ENCODE measurements at places on chromosomes 5 and 9. TPM values are rescaled to one million over a fixed set of nuclear protein-coding genes. Genes with fewer than 3 reads are reported as not detected.
A peak's percentile ranks its signal among the peaks of the same experiment; 100 is the strongest.

PIP5K1B gene
- total RNA-seq = 1.7 TPM

CDH6 gene
- 10.8 TPM for total RNA-seq

GRCh38 chr5:11394933-11395332, 509.3 kb downstream of the CTNND2 start:
- H3K36me3 ChIP-seq = no peaks in the 10 kb centered on the region
- H3K27me3 ChIP-seq = no peaks in the 10 kb centered on the region
- H3K4me1 ChIP-seq = no peaks in the 10 kb centered on the region
- no peak overlapping the region for H3K4me3 ChIP-seq

SPINK6 gene
- not detected for total RNA-seq

- no peak overlapping the region for H3K27ac ChIP-seq
- no peak overlapping the region for H3K4me3 ChIP-seq
- no peaks in the 10 kb centered on the region for H3K27me3 ChIP-seq
- no peak for DNase-seq
Observed at GRCh38 chr5:69138766-69139165, 28.2 kb upstream of the CCNB1 start.

DNA sequence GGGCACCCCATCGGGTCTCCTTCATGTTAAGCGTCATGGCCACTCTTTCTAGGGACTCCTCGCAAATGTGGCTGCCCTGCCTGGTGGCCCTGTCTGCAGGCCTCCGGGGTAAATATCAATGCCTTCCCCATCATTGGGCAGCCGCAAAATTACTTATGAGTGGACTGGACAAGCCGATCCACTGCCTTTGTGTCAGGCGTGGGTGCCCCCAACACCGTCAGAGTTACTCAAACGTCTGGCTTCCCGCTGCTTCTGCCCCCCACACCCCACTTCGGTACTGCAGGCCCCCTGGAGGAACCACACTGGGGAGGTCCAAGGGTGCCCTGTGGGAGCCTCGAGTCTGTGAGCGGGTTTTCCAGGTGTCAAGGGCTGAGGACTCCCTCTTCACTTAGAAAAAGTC, 3.8 kb downstream of the LHX3 start:
- DNase-seq = no peak
- no peaks in the 10 kb centered on the region for H3K36me3 ChIP-seq
- H3K4me3 ChIP-seq = no peak overlapping the region

GRCh38 chr5:181215997-181216989, 6.8 kb upstream of the TRIM41 start:
- H3K27me3 ChIP-seq = peaks cover 2% of the 10 kb centered on the region
- no peaks in the 10 kb centered on the region for H3K4me1 ChIP-seq
- peak overlapping the region; percentile 93 for H3K4me3 ChIP-seq
- no peak overlapping the region for H3K27ac ChIP-seq
- DNase-seq = peak; percentile 43
- H3K36me3 ChIP-seq = no peaks in the 10 kb centered on the region

- no peaks in the 10 kb centered on the region for H3K4me1 ChIP-seq
- H3K4me3 ChIP-seq = no peak overlapping the region
- no peaks in the 10 kb centered on the region for H3K36me3 ChIP-seq
- DNase-seq = no peak
Observed at GRCh38 chr5:41649659-41650058, 139.3 kb upstream of the PLCXD3 start.

DNA sequence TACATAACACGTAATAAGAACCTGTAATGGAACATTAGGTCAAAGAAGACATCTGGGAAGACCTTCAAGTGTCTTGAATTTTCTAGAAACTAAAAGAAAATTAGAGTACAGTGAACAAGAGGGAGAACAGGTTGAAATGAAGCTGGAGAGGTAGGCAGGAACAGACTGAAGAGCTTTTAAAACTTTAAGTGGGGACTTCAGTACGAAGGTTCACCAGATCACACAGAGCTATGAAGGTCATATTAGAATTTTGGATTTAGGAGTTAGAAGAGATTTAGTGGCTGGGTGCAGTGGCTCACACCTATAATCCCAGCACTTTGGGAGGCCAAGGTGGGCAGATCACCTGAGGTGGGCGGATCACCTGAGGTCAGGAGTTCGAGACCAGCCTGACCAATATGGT, 26.6 kb downstream of the MLANA start:
- H3K27ac ChIP-seq = no peak overlapping the region
- no peaks in the 10 kb centered on the region for H3K4me1 ChIP-seq
- H3K4me3 ChIP-seq = no peak overlapping the region
- DNase-seq = no peak
- peaks cover 8% of the 10 kb centered on the region for H3K36me3 ChIP-seq

GRCh38 chr9:81397481-81398381, 291.6 kb downstream of the TLE1 start:
- H3K27me3 ChIP-seq = no peaks in the 10 kb centered on the region
- no peak overlapping the region for H3K27ac ChIP-seq
- H3K4me3 ChIP-seq = no peak overlapping the region
- no peaks in the 10 kb centered on the region for H3K4me1 ChIP-seq

- no peaks in the 10 kb centered on the region for H3K4me1 ChIP-seq
- H3K27me3 ChIP-seq = no peaks in the 10 kb centered on the region
- no peaks in the 10 kb centered on the region for H3K36me3 ChIP-seq
- no peak overlapping the region for H3K4me3 ChIP-seq
Observed at GRCh38 chr9:95181226-95181818, 136.2 kb downstream of the FANCC start.

DNA sequence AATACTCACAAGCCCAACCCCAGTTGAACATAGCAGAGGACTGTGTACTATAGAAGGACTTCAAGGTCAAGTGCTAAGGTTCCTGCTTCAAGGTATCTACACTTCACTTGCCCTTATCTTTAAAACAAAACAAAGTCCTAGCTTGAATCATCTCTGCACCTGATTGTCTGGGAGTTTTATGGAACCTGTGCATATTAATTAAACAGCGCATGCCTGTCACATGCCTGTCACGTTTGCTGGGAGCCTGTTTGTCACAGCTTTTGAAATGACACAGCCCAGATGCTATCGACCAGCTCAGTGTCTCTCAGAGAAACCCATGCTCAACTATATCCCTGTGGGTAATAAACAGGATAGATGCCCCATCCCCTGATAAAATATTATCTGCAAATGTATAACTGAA, 476.0 kb downstream of the ZSWIM6 start:
- H3K4me1 ChIP-seq = no peaks in the 10 kb centered on the region
- H3K4me3 ChIP-seq = no peak overlapping the region
- no peak overlapping the region for H3K27ac ChIP-seq
- H3K36me3 ChIP-seq = no peaks in the 10 kb centered on the region

BRINP1 gene
- 12.4 TPM for total RNA-seq

PDLIM7 gene
- total RNA-seq = 134 TPM

GRCh38 chr5:55081541-55081940, 20.9 kb upstream of the GZMA start:
- H3K4me1 ChIP-seq = no peaks in the 10 kb centered on the region
- DNase-seq = no peak
- H3K27me3 ChIP-seq = no peaks in the 10 kb centered on the region
- peaks cover 53% of the 10 kb centered on the region for H3K36me3 ChIP-seq

DNA sequence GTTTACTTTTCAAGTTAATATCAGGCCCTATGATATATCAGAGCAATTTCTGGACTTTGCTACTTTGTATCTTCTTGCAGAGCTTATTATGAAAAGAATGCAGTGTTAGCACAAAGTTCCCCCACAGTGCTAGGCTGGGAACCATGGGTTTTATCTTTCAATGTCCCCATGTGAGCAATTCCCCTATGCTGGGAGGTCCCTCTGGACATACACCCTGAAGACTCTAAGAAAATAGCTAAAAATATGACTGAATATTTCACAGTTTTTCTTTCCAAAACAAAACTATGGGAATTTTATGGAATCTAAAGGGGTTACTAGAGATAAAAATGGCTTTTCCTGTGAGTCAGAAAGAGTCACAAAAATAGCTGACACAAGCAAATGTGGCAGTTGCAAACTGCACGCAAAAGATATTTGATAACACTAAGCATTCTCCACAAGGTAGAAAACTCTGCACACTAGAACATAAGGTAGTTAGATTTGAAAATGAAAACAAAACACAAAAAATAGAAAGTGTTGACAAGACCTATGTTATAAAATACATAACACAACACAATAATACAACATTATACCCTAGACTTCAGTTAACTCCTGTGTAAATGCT, 487.5 kb upstream of the GRIN3A start:
- H3K27ac ChIP-seq = no peak overlapping the region
- no peaks in the 10 kb centered on the region for H3K27me3 ChIP-seq
- no peak for DNase-seq
- H3K4me1 ChIP-seq = no peaks in the 10 kb centered on the region

GRCh38 chr9:34493972-34494535, 28.7 kb downstream of the ENHO start:
- no peak overlapping the region for H3K27ac ChIP-seq
- no peaks in the 10 kb centered on the region for H3K36me3 ChIP-seq
- no peak overlapping the region for H3K4me3 ChIP-seq

GRCh38 chr5:145917288-145917687, 19.1 kb upstream of the SH3RF2 start:
- no peak overlapping the region for H3K4me3 ChIP-seq
- H3K4me1 ChIP-seq = no peaks in the 10 kb centered on the region
- no peaks in the 10 kb centered on the region for H3K27me3 ChIP-seq
- no peaks in the 10 kb centered on the region for H3K36me3 ChIP-seq
- H3K27ac ChIP-seq = no peak overlapping the region

PHYKPL gene
- 48.8 TPM for total RNA-seq

GRCh38 chr5:850511-851006, at the start of gene ZDHHC11:
Gene ZDHHC11 (minus strand): TSS chr5:850986. CDS start chr5:850602, 384 bp downstream.
- H3K36me3 ChIP-seq = no peaks in the 10 kb centered on the region
- no peaks in the 10 kb centered on the region for H3K4me1 ChIP-seq
- DNase-seq = peak; percentile 71
- no peak within 1 kb of the TSS for H3K4me3 ChIP-seq

ADRA1B gene
- not detected for total RNA-seq

DNA sequence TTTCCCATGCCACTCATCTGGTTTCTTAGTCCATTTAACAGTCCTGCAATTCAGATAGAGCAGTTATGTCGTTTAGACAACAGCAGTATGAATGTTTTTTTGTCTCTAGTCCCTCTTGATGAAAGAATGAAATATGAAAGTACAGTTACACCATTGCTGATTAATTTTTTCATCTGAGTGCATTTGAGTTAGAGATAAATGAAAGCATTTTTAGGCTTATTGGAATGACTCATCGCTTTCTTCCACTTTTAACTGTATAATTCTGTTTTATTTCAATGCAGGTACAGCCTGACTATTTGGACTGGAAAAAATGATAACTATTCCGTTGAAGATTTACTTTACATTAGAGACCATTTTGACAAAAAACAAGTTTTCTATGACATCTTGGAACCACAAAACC, 28.7 kb downstream of the ANKRD34B start:
- H3K36me3 ChIP-seq = no peaks in the 10 kb centered on the region
- DNase-seq = no peak
- H3K27ac ChIP-seq = no peak overlapping the region
- H3K4me3 ChIP-seq = no peak overlapping the region
- H3K4me1 ChIP-seq = no peaks in the 10 kb centered on the region

GRCh38 chr9:18405240-18405639, 68.7 kb upstream of the ADAMTSL1 start:
- H3K36me3 ChIP-seq = no peaks in the 10 kb centered on the region
- DNase-seq = no peak
- H3K4me1 ChIP-seq = no peaks in the 10 kb centered on the region
- H3K27ac ChIP-seq = no peak overlapping the region
- no peaks in the 10 kb centered on the region for H3K27me3 ChIP-seq

GRCh38 chr9:3299872-3300271, 225.9 kb downstream of the RFX3 start:
- no peak overlapping the region for H3K4me3 ChIP-seq
- no peaks in the 10 kb centered on the region for H3K4me1 ChIP-seq
- no peaks in the 10 kb centered on the region for H3K27me3 ChIP-seq
- no peak overlapping the region for H3K27ac ChIP-seq
- H3K36me3 ChIP-seq = 0 out of 3 replicates have a peak, but pooled peaks cover 2% of the 10 kb centered on the region

SARDH gene
- 5.3 TPM for total RNA-seq

DNA sequence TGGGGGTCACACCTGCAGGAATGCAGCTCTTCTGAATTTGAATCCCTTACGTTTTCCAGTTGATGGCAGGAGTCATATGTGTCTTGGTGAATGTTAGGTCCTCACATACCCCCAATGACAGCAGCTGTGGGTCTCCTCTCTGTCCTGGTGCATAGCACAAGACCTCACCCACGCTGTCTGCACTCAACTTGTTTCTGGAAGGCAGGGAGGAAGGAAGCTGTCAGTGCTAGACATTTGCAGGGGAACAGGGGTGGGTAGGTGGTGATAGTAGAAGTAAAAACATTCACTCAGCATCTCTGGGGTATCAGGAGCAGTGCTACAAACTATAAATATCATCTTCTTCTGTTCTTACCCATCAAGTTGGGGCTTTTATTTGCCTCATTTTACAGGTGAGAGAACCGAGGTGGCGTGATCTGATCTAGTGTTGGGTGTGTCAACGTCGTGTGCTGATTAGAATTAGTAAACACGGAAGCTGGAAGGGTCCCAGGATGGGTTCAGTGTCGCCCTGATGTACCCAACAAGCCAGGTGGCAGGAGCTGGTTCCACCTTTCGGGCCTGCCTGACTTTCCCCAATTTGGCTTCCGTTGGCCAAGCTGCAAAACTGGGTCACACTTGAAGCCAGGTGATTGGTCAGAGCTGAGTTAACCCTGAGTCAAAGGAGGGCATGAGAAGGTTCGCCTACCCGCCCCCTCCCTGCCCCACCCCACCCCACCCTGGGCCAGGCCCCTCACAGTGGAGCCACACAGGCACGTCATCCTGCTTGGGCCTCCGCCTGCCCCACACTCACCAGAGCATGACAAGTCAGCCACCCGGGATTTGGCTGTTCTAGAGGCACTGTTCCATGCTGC, 15.8 kb downstream of the ERGIC1 start:
- H3K4me3 ChIP-seq = no peak overlapping the region
- H3K4me1 ChIP-seq = no peaks in the 10 kb centered on the region
- H3K27ac ChIP-seq = no peak overlapping the region
- no peaks in the 10 kb centered on the region for H3K36me3 ChIP-seq

PCDHGB3 gene
- total RNA-seq = 1.6 TPM

DNA sequence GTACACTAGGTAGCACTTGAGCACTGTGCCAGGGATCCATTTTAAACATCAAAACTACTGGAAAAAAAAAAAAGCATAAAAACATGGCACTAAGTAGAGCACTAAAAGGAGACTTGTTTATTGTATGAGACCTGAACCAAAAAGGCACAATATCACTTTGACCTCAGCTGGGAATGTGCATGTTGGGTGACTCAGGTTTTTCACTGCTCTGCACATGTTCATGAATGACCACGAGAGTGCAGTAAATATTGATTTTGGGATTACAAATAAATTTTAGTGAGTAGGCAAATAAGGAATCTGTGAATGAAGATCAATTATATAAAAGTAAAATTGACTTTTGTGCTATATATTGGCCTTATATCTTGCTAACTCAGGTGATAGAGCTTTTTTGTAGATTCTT, 11.8 kb downstream of the RMI1 start:
- H3K4me3 ChIP-seq = no peak overlapping the region
- no peaks in the 10 kb centered on the region for H3K27me3 ChIP-seq
- no peak for DNase-seq
- H3K36me3 ChIP-seq = peaks cover 14% of the 10 kb centered on the region
- H3K4me1 ChIP-seq = no peaks in the 10 kb centered on the region

FOXD4L3 gene
- not detected for total RNA-seq

COL15A1 gene
- total RNA-seq = not detected

FBXL7 gene
- total RNA-seq = 14.6 TPM

Measured in H9 (cell line).